ENCODE measurements at places on chromosomes 2 and 18.

DNA sequence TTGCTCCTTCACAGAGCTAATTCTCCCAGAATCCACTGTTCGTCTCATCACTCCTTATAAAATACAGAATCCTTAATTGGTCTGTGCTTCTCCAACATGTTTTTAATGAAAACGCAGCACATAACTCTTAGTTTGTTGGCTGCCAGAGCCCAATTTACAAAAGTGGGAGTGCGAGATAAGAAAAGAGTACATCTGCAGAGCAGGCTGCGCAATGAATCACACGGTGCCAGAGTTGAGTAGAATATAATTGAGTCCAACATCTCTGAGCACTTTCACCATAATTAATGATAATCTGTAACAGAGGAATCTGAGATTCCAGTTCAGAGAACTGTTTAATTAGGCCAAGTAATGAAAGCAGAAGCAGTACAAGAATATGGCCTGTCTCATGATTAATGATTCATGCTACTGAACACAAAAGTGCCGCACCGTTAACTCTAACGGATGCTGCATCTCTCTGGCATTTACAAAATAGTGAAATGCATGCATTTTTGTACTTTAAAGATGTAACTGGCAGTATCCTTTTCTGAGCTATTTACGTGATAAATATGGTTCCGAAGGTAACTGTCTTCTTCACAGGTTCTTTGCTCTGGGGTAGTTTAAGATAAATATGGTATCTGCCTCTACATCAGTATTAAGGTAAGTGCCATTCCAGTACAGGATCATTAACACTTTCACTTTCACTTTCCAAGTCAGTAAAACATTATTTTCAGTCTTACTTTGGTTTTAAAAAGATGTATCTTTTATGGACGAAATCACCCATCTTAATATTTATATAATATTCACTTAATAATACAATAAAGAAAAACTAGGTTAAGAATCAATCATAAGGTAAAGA lies 785.6 kb downstream of the NR4A2 start:
- DNase-seq = no peak

DNA sequence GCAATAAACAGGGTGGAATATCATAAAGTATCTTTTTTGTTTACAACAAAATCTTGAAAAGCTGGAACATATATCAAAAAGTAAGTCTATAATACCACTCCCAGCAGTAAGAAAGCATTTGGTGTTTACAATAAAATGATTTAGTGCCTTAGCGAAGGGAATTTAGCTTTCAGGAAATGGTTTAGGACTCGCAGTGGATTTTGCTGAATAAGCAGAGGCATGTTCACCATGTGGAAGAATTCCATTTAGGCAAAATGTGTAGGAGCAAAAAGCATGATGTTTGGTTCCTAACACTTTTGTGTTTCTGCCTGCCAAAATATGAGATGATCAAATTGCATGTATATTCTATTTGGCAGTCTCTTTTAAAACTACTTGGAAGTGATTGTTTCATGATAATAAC lies 163.6 kb downstream of the AGPS start:
- no peak for DNase-seq

GRCh38 chr2:154228566-154229280 lies 357.0 kb downstream of the GALNT13 start:
- no peak for DNase-seq

GRCh38 chr2:69390001-69390400 lies 3.0 kb upstream of the GFPT1 start:
- DNase-seq = no peak

GRCh38 chr2:86675104-86675503 lies 45.0 kb upstream of the RMND5A start:
- no peak for DNase-seq

DNA sequence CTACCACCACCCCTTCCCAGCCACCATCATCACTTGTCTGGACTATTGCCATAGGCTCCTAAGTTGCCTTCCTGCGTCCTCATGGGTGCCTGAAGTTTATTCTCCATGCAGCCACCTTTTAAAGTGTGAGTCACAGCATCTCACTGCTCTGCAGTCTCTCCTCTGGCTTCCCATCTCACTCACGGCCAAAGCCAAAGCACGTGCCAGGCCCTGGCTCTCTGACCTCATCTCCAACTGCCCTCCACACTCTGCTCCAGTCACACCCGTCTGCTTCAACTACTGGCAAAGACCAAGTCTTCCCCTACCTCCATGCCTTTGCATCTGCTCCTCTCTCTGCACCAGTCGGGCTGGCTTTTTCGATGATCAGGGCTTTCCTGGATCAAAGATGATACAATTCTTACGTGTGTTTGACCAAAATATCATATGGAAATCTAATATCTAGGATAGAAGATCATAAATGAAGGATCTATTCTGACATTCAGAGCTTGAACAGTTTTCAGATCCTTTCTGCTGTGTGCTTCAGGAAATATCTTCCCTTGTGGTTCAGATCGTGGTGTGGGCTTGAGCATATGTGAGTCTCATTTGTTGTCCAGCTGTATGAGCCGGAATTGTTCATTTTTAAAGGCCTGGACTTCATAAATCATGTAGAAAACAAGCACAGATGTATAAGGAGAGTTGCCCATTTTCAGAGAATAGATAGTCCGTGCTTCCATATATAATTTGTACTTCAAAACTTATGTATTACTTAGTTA lies 175.6 kb downstream of the PRKCE start:
- DNase-seq = no peak

DNA sequence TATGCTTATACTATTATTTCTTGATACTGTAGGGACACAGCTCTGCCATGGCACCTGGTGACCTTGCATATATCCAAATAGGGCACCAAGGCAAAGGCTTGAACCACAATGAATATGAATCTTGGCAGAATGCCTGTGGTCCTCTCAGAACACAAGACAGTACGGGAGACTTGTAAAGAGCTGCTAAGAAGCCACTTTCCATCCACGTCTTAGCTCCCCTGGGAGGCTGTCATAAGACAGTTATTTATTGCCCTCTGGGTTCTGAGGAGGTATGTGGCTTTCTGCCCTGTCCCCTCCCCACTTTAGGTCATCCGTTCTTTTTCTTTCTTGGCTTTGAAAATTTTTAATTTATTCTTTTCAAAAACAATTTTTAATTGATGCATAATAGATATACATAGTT lies 29.8 kb upstream of the MRPL33 start:
- no peak for DNase-seq

DNA sequence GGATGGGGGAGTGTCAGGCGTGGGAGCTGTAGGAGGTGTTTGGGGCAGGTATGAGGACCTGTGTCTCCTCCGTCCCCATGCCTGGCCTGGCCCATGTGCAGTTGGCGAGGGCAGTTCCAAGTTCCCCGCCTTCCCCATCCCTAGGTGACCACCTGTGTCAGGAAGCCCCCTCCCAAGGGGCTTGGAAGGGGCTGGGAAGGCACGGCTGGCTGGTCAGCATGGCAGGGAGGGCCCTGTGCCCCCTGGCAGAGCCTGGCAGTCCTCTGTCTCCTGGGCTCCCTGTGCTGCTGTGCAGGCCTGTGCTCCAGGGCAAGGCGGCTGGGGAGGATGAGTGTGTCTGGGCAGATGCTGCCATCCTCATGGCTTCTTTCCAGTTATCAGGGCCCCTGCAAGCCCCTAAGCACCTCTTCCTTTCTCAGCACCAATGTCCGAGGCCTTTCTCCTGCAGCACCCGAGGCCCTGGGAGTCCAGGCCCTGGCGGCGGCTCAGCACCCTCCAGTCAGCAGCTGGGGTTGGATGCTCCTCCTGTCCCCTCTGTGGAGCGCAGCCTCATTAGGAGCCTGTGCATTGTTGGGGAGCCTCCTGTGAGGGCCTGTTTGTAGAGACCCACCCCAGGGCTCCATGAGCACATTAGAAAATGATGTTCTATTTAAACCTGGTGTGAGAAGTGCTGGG lies 101.7 kb downstream of the FAM210A start:
- no peak for DNase-seq

GRCh38 chr18:46939998-46940571 lies 22.7 kb downstream of the KATNAL2 start:
- no peak for DNase-seq

DNA sequence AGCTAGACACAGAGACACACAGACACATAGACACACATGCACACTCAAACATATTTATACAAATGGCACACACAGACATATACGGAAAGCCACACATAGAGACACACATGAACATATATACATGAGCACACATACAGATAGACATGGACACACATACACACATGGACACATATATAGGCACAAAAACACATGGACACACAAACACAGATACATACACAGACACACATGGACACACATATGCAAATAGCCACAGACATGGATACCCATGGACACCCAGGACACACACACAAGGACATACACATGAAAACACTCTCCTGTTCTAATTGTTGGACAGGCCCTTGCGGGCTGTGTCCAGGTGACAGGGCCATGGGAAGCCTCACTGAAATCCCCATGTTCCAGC lies 160.1 kb downstream of the IRS1 start:
- no peak for DNase-seq

- DNase-seq = no peak
These were observed 28.0 kb downstream of the PLA2R1 start for GRCh38 chr2:160034396-160034795.

DNA sequence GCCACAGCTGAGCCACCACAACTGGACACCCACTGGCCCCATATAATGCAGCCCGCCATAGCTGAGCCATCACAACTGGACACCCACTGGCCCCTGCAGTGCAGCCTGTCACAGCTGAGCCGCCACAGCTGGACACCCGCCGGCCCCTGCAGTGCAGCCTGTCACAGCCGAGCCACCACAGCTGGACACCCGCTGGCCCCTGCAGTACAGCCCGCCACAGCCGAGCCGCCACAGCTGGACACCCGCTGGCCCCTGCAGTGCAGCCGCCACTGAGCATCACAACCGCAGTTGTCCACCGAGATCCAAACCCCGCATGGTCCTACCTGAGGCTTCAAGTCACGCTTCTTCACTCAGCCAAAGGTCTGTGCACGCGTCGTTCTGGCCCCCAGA lies 134.2 kb downstream of the PXDN start:
- no peak for DNase-seq

GRCh38 chr2:82395531-82395930 lies 2063.5 kb downstream of the SUCLG1 start:
- DNase-seq = no peak

GRCh38 chr2:50535971-50536759 lies 495.8 kb downstream of the NRXN1 start:
- DNase-seq = peak; percentile 20

- no peak for DNase-seq
These were observed 65.0 kb downstream of the SLC4A5 start for GRCh38 chr2:74278176-74278575.

DNA sequence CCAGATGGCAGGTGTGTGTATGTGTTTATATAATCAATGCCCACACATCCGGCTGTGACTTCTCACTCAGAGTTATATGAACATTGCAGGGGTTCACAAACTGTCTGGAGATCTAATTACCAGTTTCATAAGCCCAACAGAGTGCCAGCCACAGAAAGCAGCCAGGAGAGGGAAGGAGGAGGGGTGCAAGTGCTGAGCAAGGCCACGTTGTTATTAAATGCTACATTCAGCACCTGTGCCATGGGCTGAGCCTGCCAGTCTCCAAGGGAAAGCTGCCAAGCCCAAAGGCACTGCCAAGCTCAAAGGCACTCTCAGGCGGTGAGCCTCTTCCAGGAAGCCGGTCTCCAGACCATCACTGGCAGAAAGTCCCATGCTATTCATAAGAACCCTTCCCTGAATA lies 17.4 kb downstream of the XDH start:
- DNase-seq = no peak

GRCh38 chr2:220835583-220835982 lies 736.5 kb downstream of the EPHA4 start:
- no peak for DNase-seq

- DNase-seq = no peak
These were observed 529.7 kb downstream of the FBXO15 start for GRCh38 chr18:73617981-73618380.

GRCh38 chr2:164840458-164840929 lies 1.1 kb downstream of the COBLL1 start:
- DNase-seq = no peak

GRCh38 chr2:16334886-16335603 lies 330.6 kb downstream of the CYRIA start:
- no peak for DNase-seq

GRCh38 chr2:223383315-223383714 lies 218.8 kb downstream of the SCG2 start:
- DNase-seq = no peak

DNA sequence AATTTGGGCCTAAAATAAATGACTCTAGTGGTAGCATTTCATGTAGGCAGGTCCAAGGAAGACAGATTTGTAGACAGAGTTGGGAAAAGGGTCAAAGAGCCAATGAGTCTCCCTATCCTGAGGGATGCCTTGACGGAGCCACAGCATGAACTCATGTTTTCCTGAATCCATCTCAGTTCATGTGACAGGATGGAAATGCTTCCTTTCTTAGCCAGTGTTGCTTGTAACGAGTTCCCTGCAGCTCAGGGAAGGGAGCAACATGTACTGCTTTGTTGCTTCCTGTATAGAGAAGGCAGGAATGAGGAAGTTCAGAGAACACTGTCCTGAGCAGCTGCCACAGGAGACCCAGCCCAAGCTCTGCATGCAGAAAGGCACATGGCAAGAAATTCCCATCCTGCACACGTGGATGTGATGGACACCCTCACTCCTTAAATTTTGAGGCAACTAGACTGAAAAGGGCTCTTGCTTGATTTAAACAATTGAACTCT lies 27.9 kb downstream of the TMEM17 start:
- DNase-seq = peak; percentile 47

- DNase-seq = no peak
These were observed 34.3 kb upstream of the PXDN start for GRCh38 chr2:1778566-1778965.

- DNase-seq = no peak
These were observed 342.6 kb upstream of the KLHL29 start for GRCh38 chr2:23042216-23042906.

DNA sequence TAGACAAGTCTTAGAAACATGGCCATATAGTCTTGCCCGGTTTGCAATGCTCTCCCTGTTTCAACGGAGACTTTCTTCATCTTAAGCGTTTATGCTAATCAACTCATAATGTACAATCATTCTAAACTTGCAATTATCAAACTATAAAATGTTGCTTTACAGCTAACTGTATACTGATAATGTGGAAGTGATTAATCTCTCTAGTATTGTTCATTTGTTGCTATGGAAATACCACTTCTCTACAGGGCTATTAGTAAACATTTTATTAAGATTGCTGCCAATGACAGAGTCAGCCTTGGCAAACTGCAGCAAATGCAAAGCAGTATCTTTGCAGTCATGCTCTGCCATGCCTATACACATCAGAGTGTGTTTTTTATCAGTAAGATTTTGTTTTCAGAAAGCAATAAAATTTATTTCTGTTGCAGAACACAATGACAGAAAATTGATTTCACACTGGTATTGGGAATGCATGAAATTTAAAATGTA lies 1201.8 kb upstream of the CDH2 start:
- DNase-seq = no peak

GRCh38 chr18:48963586-48964470 lies 13.1 kb upstream of the SMAD7 start:
- no peak for DNase-seq

DNA sequence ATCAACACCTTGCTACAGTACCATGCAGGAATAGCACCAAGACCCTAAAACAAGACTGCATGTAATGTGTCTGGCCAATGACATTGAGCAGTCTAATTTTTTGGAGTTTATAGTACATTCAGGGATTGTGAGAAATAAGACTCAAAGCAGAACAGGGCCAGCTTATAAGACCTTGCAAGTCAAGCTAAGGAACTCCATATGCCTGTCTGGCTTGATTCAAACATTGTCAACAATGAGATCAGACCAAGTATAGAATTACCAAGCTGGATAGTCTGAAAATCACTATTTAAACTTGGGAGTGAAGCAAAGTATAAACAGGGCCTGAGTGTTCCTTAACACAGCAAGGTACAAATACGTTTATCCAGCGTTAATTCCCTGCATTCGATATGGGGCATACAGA lies 370.9 kb downstream of the CNTNAP5 start:
- no peak for DNase-seq

- DNase-seq = no peak
These were observed 111.8 kb downstream of the STPG4 start for GRCh38 chr2:47043142-47043890.
